Dermis microvascular lymphatic vessel endothelial cell (primary cell): ENCODE measurements at places on chromosomes 6 and 20. TPM values are rescaled to one million over a fixed set of nuclear protein-coding genes. Genes with fewer than 3 reads are reported as not detected.

DNA sequence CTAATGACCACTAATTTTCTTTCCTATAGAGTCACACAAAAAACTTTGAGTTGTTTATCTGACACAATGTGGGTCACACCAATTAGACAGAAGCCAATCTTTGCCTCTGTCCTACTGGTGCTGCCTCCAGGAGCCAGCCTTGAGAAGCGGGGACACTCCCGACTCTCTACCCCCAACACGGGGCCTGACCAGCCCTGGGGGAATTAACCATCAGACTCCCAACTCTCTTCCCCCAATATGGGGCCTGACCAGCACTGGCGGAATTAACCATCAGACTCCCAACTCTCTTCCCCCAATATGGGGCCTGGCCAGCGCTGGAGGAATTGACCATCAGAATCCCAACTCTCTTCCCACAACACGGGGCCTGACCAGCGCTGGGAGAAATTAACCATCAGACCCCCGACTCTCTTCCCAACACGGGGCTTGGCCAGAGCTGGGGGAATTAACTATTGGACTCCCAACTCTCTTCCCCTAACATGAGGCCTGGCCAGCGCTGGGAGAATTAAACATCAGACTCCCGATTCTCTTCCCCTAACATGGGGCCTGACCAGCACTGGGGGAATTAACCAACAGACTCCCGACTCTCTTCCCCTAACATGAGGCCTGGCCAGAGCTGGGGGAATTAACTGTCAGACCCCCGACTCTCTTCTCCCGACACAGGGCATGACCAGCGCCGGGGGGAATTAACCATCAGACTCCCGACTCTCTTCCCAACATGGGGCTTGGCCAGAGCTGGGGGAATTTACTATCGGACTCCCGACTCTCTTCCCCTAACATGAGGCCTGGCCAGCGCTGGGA lies 12.5 kb downstream of the CST7 start:
- DNase-seq, result no peak

DNAH8 gene
- not detected in 2 replicates for total RNA-seq

BAG2 gene
- total RNA-seq, result 0.38 and 0.90 TPM in 2 replicates

MKKS gene
- 3.7 and 4.2 TPM in 2 replicates for total RNA-seq

DNA sequence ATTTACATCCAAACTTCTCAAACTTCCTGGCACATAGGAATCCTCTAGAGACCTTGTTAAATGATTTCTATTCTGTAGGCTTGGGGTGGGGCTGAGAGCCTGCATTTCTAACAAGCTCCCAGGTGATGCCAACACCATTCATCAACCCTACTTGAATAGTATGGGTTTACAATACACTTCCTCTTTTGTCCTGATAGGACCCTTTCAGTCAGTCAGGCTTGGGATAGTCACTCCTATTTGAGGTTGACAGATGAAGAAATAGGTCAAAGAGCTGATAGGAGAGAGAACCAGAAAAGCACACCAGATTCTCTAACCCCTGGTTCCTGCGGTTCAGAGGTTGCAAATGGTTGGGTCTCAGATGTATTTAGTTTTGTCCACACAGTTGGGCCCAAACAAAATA lies 273.4 kb downstream of the TSHZ2 start:
- no peak for DNase-seq
